NCI-H2081 (cell line): ENCODE measurements at places on chromosomes 11 and 22.

DNA sequence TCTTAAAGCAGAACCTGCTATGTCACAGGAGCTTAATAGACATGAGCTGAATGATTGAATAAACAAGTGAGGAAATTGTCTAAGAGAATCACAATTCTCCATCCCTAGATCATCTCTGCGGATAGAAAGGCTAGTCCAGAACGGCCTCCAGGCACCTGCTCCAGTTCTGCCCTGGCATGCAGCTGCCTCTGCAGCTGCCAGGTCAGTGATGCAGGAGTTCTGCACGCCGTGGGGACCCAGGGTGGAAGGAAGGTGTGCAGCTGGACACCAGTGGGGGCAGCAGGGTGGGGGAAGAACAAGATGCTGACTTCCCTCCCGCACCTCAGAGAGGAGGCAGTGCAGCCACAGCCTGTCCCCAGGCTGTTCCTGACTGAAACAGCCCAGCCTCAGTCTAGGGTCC, 192.1 kb upstream of the NCAM1 start:
- no peak for DNase-seq

GRCh38 chr11:83285151-83285770, 906 bp downstream of the CCDC90B start:
- no peak for DNase-seq

DNA sequence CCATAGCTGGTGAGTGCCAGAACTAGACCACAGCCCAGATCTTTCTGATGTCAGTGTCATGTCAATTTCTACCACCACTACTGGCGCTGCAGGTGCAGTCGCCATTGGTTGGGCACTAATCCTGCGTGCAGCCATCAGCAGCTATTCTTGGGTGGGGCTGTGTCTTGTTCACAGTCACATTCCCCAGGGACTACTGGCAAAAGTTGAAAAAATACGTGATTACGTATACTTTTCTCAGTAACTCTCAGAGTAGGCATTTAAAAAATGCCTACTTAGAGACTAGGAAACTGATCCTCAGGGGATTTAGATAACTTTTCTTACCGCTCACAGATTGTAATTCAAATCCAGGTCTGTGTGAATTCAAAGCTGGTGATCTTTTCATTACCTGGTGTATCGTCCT, 127.7 kb downstream of the ADAMTS15 start:
- no peak for DNase-seq

- DNase-seq = no peak
These were observed 60.6 kb downstream of the RTL6 start for GRCh38 chr22:44437216-44438055.

- no peak for DNase-seq
These were observed 65.6 kb downstream of the SHANK2 start for GRCh38 chr11:71186806-71187205.

DNA sequence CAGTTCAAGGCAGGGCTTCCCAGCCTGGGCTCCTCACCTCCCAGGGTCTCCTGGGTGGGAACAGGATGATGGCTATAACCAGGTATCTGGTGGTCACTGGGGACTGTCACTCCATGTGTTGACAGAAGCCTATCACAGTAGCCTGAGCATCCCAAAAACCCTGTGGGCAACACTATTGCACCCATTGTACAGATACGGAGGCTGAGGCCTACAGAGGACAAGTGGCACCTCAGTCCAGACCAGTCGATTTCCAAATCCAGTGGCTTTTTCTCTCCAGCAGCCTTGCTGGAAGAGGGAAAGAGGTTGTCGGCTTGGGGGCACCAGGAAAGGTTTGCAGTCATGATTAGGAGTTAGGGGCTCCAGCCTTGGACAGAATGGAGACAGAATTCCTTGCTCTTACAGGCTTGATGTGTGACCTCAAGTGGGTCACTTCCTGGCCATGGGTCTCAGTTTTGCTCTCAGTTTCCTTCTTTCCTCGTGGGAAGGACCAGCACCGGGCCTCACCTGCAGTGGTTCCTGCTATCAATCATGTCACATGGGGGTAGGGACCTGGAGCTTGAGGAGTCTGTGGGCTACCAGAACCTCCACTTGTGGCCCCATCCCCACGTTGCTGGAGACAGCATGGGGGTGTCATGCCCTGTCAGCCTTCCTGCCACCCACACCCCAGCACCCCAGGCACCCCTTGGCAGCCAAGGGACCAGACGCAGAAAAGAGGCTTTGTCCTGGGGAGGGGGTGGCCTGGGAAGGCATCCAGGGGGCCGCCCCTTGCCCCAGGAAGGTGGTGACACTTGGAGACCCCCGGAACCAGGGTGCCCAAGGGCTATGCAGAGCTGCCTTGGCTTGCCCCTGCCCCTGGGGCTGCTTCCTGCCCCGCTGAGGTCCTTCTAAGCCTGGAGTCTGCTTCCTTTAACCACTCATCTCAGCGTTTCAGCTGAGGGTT, 2.1 kb downstream of the EMID1 start:
- DNase-seq = no peak
